HCT116 (cell line): ENCODE measurements at places on chromosomes 4 and X. TPM values are rescaled to one million over a fixed set of nuclear protein-coding genes. Genes with fewer than 3 reads are reported as not detected.

DNA sequence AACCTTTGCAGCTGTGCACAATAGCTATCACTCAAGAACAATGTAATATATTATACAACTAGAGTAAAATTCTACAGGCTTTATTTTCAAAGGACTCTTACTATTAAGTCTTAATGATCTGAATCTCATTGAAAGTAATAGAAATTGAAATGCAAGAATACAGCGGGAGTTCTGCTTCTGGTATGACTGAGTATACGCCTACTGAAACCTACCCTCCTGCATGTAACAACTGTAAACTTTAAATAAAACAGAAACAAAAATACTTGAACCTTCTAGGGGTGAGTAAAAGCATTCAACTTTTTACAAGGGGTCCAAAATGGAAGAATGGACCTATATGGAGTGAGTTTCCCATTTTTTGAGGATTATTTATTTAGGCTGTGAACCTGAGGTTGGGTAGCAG is 13.5 kb downstream of the DCHS2 start:
- no peaks in the 10 kb centered on the region for H3K27me3 ChIP-seq
- H3K4me3 ChIP-seq, result no peak overlapping the region
- H3K27ac ChIP-seq, result no peak overlapping the region

- no peaks in the 10 kb centered on the region for H3K4me1 ChIP-seq
- no peak overlapping the region for H3K27ac ChIP-seq
- no peak overlapping the region for H3K4me3 ChIP-seq
- no peak for DNase-seq
Observed at GRCh38 chr4:44017422-44017739, 431.2 kb downstream of the KCTD8 start.

DNA sequence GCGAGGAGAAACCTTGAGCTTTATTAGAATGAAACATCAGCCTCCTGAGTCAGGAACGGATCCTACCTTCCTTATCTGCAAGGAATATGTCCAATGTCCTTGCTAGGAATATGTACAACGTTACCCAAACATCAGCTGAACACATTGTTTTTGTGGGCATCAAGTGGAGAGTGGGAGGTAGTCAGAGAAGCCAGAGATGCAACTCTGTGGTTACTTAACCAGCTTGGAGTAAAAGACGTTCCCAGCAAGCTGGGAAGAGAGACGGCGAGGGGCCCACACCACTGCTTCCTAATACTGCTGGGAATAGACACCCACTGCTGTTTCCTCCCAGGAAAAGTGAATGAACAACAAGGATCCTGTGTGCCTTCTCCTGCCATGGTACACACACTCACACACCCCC is 74.4 kb upstream of the PLAC1 start:
- H3K4me1 ChIP-seq, result no peaks in the 10 kb centered on the region; the same call in 1 of the 2 replicates
- no peak overlapping the region for H3K27ac ChIP-seq
- H3K4me3 ChIP-seq, result no peak overlapping the region
- no peaks in the 10 kb centered on the region for H3K36me3 ChIP-seq
- no peaks in the 10 kb centered on the region for H3K27me3 ChIP-seq

GRCh38 chrX:30973784-30974427 is 84.9 kb upstream of the TAB3 start:
- DNase-seq, result no peak
- no peak overlapping the region for H3K27ac ChIP-seq
- H3K4me3 ChIP-seq, result no peak overlapping the region

DNA sequence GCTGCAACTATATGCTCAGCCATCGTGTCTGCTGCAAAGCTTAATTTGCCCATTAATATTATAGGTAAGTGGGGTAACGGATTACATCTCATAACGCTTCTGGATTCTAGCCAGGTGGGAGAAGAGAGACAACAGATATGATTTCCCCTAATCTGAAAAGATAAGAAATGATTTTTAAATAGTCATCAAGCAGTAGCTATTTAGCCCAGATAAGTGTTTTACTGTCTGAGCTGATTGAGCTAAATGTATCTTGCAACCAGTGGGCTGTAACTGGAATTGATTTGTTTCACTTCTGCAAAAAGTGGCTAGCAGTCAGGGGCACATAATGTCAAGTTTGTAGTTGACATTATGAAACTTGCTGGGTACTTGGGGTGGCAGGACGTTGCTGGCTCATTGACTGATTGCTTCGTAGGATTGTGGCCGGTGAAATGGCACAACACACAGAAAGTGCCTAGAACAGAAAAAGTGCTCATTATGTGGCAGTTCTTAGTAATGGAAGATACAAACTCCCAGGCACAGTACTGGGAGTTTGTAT is 18.5 kb downstream of the LAP3 start:
- H3K4me3 ChIP-seq, result no peak overlapping the region
- no peaks in the 10 kb centered on the region for H3K4me1 ChIP-seq
- H3K27me3 ChIP-seq, result no peaks in the 10 kb centered on the region
- DNase-seq, result no peak
- no peak overlapping the region for H3K27ac ChIP-seq

- no peaks in the 10 kb centered on the region for H3K4me1 ChIP-seq
- H3K27ac ChIP-seq, result no peak overlapping the region
- H3K4me3 ChIP-seq, result no peak overlapping the region
- no peaks in the 10 kb centered on the region for H3K27me3 ChIP-seq
- no peak for DNase-seq
- no peaks in the 10 kb centered on the region for H3K36me3 ChIP-seq
Observed at GRCh38 chr4:101464596-101464995, 117.3 kb upstream of the PPP3CA start.

GRCh38 chr4:6955261-6955911 is 45.8 kb downstream of the TBC1D14 start:
- no peaks in the 10 kb centered on the region for H3K27me3 ChIP-seq
- H3K36me3 ChIP-seq, result no peaks in the 10 kb centered on the region
- peaks cover 21% of the 10 kb centered on the region; the same call in 1 of the 2 replicates for H3K4me1 ChIP-seq
- no peak overlapping the region for H3K4me3 ChIP-seq

Gene MAGEC1
- not detected for total RNA-seq

Gene CAPN6
- total RNA-seq, result 0.10 TPM

Gene NR3C2
- total RNA-seq, result 2.7 TPM
